ENCODE measurements at places on chromosomes 13 and 19. TPM values are rescaled to one million over a fixed set of nuclear protein-coding genes. Genes with fewer than 3 reads are reported as not detected.

DCT gene
- not detected for total RNA-seq

TMEM190 gene
- not detected for total RNA-seq

SLC7A9 gene
- not detected for total RNA-seq

ISOC2 gene
- 70.7 TPM for total RNA-seq

P2RY11 gene
- total RNA-seq, result 3.7 TPM

GPR180 gene
- 7.3 TPM for total RNA-seq

IGFL3 gene
- 0.88 TPM for total RNA-seq

ELSPBP1 gene
- total RNA-seq, result not detected

PTGER1 gene
- total RNA-seq, result 1.0 TPM

APOC4 gene
- total RNA-seq, result not detected

GAPDHS gene
- total RNA-seq, result not detected

ERICH4 gene
- total RNA-seq, result not detected

USF2 gene
- total RNA-seq, result 63.3 TPM

ZNF540 gene
- 0.35 TPM for total RNA-seq

CDC16 gene
- 23.1 TPM for total RNA-seq

NLRP11 gene
- not detected for total RNA-seq

KLK2 gene
- not detected for total RNA-seq

SIGLEC5 gene
- not detected for total RNA-seq

PPP1R13L gene
- 64.0 TPM for total RNA-seq

ZNF444 gene
- 28.6 TPM for total RNA-seq

HOMER3 gene
- 136 TPM for total RNA-seq

LYPD3 gene
- 344 TPM for total RNA-seq

ZNF71 gene
- total RNA-seq, result 7.3 TPM

RNF17 gene
- total RNA-seq, result not detected

GSX1 gene
- not detected for total RNA-seq

SMIM17 gene
- not detected for total RNA-seq

CSNK1G2 gene
- 82.8 TPM for total RNA-seq

C19orf33 gene
- total RNA-seq, result 609 TPM

PCSK4 gene
- 0.28 TPM for total RNA-seq

GPR12 gene
- not detected for total RNA-seq

NUFIP1 gene
- total RNA-seq, result 5.9 TPM

CPAMD8 gene
- 0.74 TPM for total RNA-seq

ZNF829 gene
- total RNA-seq, result 1.8 TPM

ZNF296 gene
- total RNA-seq, result 0.98 TPM

CCNA1 gene
- total RNA-seq, result 11.1 TPM

ZNF418 gene
- total RNA-seq, result 1.7 TPM

CCDC169 gene
- total RNA-seq, result 1.2 TPM

MIA gene
- total RNA-seq, result 0.88 TPM

LRRC25 gene
- total RNA-seq, result not detected

CCDC70 gene
- not detected for total RNA-seq

HIPK4 gene
- total RNA-seq, result not detected

C3 gene
- 5.4 TPM for total RNA-seq

ATP4A gene
- total RNA-seq, result not detected

KRTDAP gene
- total RNA-seq, result 58.3 TPM

All from airway epithelial cell (primary cell).